Upper lobe of left lung (tissue), 6 donors: ENCODE measurements at places on chromosomes 2 and 18. TPM values are rescaled to one million over a fixed set of nuclear protein-coding genes. Genes with fewer than 3 reads are reported as not detected.

Gene RALB
- total RNA-seq = 59.9 TPM

Gene NAPG
- total RNA-seq = 28.8 TPM

DNA sequence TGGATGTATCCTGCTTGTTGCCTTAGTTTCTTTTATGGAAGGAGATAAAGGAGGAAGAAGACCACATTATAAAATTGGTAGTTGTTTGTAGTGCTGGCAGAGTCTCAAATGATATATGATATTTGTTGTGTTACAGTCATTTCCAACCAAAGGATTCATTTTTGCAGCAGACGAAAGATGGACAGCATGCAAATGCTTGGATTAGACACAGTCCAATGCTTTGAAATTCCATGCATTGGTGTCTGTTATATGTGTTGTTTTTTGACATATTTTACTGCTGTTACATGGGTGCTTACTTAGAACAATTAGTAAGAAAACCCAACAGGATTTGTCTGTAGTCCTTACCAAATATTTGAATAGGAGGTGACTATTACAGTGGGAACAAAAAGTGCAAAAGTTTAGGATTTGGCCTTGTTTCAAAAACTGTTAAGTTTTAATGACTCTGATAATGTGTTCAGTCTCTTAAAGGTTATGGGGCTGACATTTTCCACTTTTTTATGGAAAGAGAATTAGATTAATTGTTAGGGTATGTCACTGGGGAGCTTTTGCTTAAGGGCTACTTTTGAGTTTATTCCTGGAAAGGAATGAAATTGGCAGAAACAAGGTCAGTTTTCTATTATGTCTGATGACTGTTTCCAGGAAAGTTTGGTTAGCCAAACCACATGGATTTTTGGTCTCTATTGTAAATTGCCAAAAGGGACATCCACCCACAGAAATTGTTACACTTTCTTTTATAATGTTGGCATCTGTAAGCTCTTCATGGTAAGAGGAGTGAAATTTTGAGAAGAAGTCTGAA lies 229.4 kb upstream of the MMADHC start:
- H3K4me3 ChIP-seq = no peak overlapping the region
- no peaks in the 10 kb centered on the region for H3K36me3 ChIP-seq
- DNase-seq = no peak
- no peaks in the 10 kb centered on the region for H3K27me3 ChIP-seq
- no peaks in the 10 kb centered on the region for H3K4me1 ChIP-seq

GRCh38 chr2:238083919-238084318 lies 16.2 kb upstream of the ESPNL start:
- DNase-seq = no peak
- no peak overlapping the region for H3K4me3 ChIP-seq
- no peak overlapping the region for H3K27ac ChIP-seq

DNA sequence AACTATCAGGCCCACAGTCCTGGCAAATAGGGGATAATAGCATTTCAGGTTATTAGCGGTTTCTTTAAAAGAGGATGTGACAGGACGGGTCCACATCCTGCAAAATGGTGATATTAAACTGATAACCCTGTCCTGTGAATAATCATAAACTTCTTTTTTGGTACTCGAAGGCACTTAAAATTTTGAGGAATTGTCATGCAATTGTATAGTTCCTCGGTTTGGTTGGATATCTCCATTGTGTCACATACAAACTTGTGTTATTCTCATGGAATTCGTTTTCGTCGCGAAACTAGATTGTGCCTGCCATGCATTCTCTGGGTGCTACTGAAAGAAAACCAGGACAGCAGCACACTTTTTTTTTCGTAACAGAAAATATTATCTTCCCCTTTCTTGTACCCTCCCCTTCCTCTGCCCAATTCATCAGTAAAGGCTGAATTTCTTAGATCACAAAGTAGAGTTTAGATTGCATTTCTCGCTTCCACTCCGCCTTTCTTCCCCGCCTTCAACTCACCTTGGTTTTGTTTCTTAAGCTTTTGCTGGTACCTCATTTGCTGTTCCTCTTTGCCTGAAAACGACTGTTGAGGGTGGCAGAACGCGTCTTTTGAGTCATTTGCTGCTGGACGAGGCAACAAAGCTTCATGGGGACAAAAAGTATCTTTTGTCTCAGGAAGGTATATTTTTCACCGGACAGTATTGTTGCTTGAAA lies 1.3 kb downstream of the CERS6 start:
- no peaks in the 10 kb centered on the region for H3K4me1 ChIP-seq
- H3K27me3 ChIP-seq = no peaks in the 10 kb centered on the region
- DNase-seq = no peak

- H3K27me3 ChIP-seq = no peaks in the 10 kb centered on the region
- no peak overlapping the region for H3K27ac ChIP-seq
- H3K4me3 ChIP-seq = no peak overlapping the region
- no peaks in the 10 kb centered on the region for H3K36me3 ChIP-seq
- DNase-seq = no peak
- H3K4me1 ChIP-seq = no peaks in the 10 kb centered on the region
Observed at GRCh38 chr2:119574108-119574815, 30.0 kb downstream of the CFAP221 start.

- H3K27me3 ChIP-seq = no peaks in the 10 kb centered on the region
- no peak overlapping the region for H3K27ac ChIP-seq
- peaks cover 2% of the 10 kb centered on the region for H3K36me3 ChIP-seq
- H3K4me3 ChIP-seq = no peak overlapping the region
- no peak for DNase-seq
Observed at GRCh38 chr2:134405611-134406081, 151.8 kb downstream of the MGAT5 start.
